ENCODE measurements at places on chromosomes 4 and X. TPM values are rescaled to one million over a fixed set of nuclear protein-coding genes. Genes with fewer than 3 reads are reported as not detected.

Gene HTN3
- total RNA-seq = not detected

Gene XAGE5
- total RNA-seq = not detected

Gene AMTN
- total RNA-seq = not detected

Gene TRIM75
- total RNA-seq = not detected

Gene NDUFA1
- total RNA-seq = 69.7 TPM

Gene P2RY8
- total RNA-seq = 2.4 TPM

Gene SRPK3
- not detected for total RNA-seq

Gene DDX53
- total RNA-seq = not detected

Gene PIN4
- total RNA-seq = 12.6 TPM

Gene KIAA1210
- 0.08 TPM for total RNA-seq

Gene SRPX
- 135 TPM for total RNA-seq

DNA sequence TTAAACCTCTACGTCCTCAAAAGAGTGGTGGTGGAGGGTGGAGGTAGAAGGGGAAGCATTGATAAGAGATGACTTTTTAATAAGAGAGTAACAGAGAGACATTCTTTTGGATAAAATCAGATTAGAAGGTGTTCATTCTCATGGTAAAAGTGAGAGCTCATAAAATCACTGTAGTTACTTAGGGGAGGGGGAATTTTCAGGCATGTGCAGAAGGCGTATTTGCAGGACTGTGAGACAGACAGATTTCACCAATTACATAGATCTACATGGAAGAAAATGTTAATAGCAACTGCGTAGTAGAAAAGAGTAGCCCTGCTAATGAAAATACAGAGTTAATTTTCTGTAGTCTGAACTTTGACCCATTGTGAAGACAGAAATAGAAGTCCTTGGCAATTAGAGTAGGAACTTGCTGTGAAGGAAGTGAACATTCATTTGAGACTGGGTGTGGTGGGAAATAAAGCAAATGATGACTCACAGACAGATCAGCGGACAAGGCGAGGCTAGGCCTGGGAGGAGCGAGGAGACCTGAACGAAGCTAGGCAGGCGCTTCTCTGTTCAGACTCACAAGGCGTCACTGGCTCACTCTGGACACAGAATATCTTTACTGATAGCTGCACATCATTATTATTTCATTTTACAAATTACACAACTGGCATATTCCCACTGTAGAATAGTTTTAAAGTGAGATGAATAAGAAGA lies 57.2 kb upstream of the FAM9C start:
- H3K36me3 ChIP-seq = no peaks in the 10 kb centered on the region
- H3K4me1 ChIP-seq = peaks cover 9% of the 10 kb centered on the region
- DNase-seq = peak; percentile 13
- H3K27me3 ChIP-seq = no peaks in the 10 kb centered on the region

- no peak for DNase-seq
- H3K36me3 ChIP-seq = peaks cover 5% of the 10 kb centered on the region
- H3K4me1 ChIP-seq = no peaks in the 10 kb centered on the region
- H3K27me3 ChIP-seq = no peaks in the 10 kb centered on the region
- no peak overlapping the region for H3K4me3 ChIP-seq
Observed at GRCh38 chr4:168421671-168422070, 58.6 kb downstream of the DDX60L start.

DNA sequence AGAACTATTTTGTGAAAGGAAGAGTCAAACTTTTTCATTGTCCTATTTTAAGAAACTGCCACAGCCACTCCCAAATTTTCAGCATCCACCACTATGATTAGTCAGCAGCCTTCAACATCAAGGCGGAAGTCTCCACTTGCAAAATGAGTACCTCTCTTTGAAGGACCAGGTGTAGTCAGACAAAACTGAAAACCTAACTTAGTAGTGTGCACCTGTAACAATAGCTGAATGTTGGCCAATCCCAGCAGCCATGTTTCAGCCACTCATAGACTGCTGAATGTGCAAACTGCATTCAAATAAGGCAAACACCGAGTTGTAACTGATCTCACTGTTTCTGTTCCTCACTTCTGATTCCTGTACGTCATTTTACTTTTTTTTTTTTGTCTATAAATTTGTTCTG lies 341.1 kb downstream of the IL15 start:
- no peak overlapping the region for H3K4me3 ChIP-seq
- no peaks in the 10 kb centered on the region for H3K27me3 ChIP-seq
- no peak for DNase-seq
- no peaks in the 10 kb centered on the region for H3K36me3 ChIP-seq
- H3K27ac ChIP-seq = no peak overlapping the region
- no peaks in the 10 kb centered on the region for H3K4me1 ChIP-seq

DNA sequence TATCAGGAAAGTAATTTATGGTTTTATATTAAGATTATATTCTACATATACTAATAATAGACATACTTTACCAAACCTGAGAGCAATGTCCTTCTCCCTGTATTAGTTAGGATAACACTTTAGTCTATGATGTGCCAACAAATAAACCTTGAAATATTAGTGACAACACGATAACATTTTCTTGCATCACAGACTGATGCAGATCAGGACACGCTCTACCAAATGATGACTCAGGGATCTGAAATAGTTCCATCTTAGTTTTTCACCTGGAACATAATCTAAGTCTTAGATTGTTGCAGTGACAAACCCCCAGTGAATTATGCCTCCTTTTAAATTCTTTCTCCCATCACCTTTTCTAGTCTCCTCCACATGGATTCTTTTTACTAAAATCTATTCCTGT lies 214.2 kb downstream of the CLCN4 start:
- H3K27me3 ChIP-seq = no peaks in the 10 kb centered on the region
- no peak for DNase-seq
- H3K4me3 ChIP-seq = no peak overlapping the region
- H3K36me3 ChIP-seq = no peaks in the 10 kb centered on the region

- H3K4me3 ChIP-seq = no peak overlapping the region
- no peak for DNase-seq
- no peaks in the 10 kb centered on the region for H3K36me3 ChIP-seq
- no peak overlapping the region for H3K27ac ChIP-seq
Observed at GRCh38 chr4:113750296-113750695, 11.2 kb downstream of the CAMK2D start.

- H3K27ac ChIP-seq = no peak overlapping the region
- H3K27me3 ChIP-seq = no peaks in the 10 kb centered on the region
- no peak for DNase-seq
- H3K4me3 ChIP-seq = no peak overlapping the region
- H3K36me3 ChIP-seq = no peaks in the 10 kb centered on the region
Observed at GRCh38 chr4:164551713-164552040, 202.3 kb upstream of the SMIM31 start.

DNA sequence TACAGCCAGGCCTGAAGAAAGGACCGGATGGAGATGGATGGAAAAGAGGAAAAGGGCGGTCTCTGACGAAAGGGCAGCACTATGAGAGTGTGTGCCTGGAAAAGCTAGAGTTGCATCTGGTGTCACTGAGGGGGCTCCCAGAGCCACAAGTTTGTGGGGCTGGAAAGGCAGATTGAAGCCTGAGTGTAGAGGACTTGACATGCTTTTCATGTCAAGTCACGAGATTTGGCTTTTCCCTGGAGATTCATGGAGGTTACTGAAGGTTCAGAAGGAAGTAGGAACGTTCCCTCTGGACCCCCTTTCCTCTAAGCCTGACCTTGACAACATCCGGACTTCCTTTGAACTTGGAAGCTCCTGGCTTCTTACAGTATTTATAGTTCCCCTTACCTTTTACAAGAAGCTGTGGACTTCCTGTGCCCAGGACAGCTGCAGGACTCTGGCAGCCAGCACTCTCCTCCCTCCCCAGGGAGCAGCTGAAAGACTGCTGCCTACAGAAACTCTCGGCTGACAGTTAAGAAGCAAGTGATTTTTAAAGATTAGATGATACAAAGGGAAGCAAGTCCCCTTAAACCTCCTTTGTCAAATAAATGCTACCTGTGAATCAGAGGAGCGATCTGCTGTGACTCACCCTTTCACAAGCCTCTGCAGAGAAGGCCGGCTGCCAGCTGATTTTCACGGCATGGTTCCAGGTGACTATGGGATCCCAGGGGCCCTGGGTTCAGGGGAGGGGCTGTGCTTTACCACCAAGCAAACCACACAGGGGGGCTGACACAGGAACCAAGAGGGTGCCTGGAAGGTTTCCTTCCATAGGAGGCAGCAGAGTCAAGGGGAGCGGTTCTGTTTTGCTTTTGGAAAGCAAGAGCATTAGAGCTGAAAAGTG lies 72.9 kb upstream of the STIM2 start:
- H3K27ac ChIP-seq = peak overlapping the region; percentile 19
- no peaks in the 10 kb centered on the region for H3K36me3 ChIP-seq
- H3K4me3 ChIP-seq = no peak overlapping the region
- H3K27me3 ChIP-seq = no peaks in the 10 kb centered on the region
- DNase-seq = peak; percentile 28
- peaks cover 14% of the 10 kb centered on the region for H3K4me1 ChIP-seq

DNA sequence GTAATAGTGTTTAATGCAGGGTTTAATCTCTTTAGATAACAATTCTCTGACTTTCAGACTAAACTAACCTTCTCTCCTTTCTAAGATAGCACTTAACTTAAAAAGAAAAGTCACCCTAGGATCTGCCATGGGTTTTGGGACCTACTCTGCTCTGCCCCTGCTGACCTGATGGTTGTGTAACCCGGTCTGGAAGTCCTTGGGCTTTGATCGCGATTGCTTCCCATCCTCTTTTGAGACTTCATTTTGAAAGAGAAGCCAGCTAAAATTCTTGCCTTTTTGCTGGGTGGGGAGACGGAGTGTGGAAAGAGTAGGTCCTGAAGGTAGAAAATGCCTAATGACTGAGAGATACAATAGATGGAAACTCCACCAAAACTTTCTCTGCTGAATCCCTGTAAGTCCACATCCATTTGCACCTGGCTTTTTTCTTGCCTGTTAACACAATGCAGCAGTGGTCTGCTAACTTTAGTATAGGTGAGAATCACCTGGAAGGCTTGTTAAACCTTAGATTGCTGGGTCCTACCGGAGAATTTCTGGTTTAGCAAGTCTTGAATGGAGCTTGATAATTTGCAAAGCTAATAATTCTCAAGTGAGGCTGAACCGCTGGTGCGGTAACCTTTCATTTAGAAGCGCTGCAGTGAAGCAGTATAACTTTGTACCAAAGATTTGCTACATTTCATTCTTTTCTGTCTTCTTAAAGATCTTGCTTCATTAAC lies 45.6 kb upstream of the CCSER1 start:
- H3K27ac ChIP-seq = no peak overlapping the region
- H3K27me3 ChIP-seq = no peaks in the 10 kb centered on the region
- H3K4me3 ChIP-seq = no peak overlapping the region
- H3K4me1 ChIP-seq = peaks cover 4% of the 10 kb centered on the region
- no peaks in the 10 kb centered on the region for H3K36me3 ChIP-seq
- DNase-seq = no peak

DNA sequence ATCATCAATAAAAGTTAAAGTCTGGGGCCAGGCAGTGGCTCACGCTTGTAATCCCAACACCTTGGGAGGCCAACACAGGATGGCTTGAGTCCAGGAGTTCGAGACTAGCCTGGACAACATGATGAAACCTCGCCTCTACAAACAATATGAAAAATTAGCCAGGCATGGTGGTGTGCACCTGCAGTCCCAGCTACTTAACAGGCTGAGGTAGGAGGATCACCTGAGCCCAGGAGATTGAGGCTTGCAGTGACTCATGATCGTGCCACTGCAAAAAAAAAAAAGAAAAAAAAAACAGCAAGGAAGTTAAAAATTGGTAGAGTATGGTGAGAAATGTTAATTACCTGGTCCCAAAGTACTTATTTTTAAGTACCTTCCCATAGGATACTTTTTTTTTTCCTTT lies 27.5 kb downstream of the FBXW7 start:
- no peaks in the 10 kb centered on the region for H3K4me1 ChIP-seq
- H3K27ac ChIP-seq = no peak overlapping the region
- peak; percentile 3 for DNase-seq
- no peak overlapping the region for H3K4me3 ChIP-seq
- no peaks in the 10 kb centered on the region for H3K27me3 ChIP-seq
- no peaks in the 10 kb centered on the region for H3K36me3 ChIP-seq

GRCh38 chr4:99574530-99575324 lies at the start of gene MTTP:
MTTP (plus strand) TSS chr4:99574824; CDS start chr4:99574910, 86 bp downstream.
- H3K4me1 ChIP-seq = no peaks in the 10 kb centered on the region
- no peak within 1 kb of the TSS for H3K4me3 ChIP-seq
- no peaks in the 10 kb centered on the region for H3K27me3 ChIP-seq
- H3K36me3 ChIP-seq = no peaks in the 10 kb centered on the region

DNA sequence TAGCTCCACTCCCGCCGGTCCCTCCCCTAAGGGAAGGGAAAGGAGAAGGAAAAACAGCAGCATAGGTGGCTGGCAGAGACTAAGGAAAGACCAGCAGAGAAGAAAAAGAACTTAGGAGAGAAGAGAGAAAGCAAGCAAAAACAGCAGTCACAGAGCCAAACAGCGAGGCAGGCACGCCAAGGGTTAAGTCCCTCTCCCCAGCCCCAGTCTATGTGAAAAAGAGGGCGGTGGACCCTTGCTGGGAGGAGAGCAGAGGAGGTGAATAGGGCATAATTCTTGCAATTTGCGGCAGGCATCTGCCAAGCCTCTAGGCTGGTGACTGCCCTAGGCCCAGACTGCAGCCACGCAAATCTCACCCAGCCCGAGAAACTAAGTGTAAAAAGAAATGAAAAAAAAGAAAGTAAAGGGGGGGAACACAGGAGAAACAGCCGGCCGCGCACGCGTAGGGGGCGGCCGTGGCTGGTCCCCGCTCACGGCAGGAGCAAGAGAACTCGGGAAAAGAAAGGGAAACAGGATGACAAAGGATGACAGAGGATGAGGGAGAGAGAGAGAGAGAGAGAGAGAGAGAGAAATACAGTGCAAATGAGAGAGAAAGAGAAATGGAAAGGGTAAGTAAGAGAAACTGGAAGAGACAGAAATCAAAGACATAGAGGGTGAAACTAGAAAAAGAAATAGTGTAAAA lies 48.6 kb downstream of the MAGEA9 start:
- H3K36me3 ChIP-seq = no peaks in the 10 kb centered on the region
- no peak overlapping the region for H3K4me3 ChIP-seq
- no peak overlapping the region for H3K27ac ChIP-seq
- peak; percentile 8 for DNase-seq

- peak overlapping the region; percentile 12 for H3K27ac ChIP-seq
- H3K4me1 ChIP-seq = no peaks in the 10 kb centered on the region
- H3K4me3 ChIP-seq = no peak overlapping the region
- no peak for DNase-seq
Observed at GRCh38 chr4:123676071-123676889, 279.7 kb downstream of the SPRY1 start.

DNA sequence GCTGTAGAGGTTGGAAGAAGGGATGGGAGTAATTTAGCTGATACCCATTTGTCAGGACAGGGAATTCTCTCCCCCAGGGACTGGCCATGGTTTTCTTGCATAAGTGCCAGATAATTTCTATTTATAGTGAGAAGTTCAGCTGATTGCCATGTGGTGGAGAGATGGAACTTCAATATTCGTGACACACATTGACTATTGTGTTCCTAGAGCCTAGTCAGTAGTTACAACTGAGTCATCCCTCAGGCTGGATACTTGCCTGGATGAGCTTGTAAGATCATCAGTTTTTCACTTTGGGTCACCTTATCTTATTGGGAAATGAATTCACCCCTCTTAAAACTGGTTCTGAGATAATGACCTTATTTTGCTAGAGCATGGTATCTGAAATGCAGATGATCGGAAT lies 32.2 kb downstream of the CFAP299 start:
- H3K4me3 ChIP-seq = no peak overlapping the region
- no peak overlapping the region for H3K27ac ChIP-seq
- no peaks in the 10 kb centered on the region for H3K4me1 ChIP-seq
- no peak for DNase-seq

- no peaks in the 10 kb centered on the region for H3K36me3 ChIP-seq
- DNase-seq = peak; percentile 8
- no peak overlapping the region for H3K4me3 ChIP-seq
- no peaks in the 10 kb centered on the region for H3K27me3 ChIP-seq
Observed at GRCh38 chr4:55269995-55270394, 76.0 kb upstream of the SRD5A3 start.
